ENCODE measurements at places on chromosomes 3 and 15.

DNA sequence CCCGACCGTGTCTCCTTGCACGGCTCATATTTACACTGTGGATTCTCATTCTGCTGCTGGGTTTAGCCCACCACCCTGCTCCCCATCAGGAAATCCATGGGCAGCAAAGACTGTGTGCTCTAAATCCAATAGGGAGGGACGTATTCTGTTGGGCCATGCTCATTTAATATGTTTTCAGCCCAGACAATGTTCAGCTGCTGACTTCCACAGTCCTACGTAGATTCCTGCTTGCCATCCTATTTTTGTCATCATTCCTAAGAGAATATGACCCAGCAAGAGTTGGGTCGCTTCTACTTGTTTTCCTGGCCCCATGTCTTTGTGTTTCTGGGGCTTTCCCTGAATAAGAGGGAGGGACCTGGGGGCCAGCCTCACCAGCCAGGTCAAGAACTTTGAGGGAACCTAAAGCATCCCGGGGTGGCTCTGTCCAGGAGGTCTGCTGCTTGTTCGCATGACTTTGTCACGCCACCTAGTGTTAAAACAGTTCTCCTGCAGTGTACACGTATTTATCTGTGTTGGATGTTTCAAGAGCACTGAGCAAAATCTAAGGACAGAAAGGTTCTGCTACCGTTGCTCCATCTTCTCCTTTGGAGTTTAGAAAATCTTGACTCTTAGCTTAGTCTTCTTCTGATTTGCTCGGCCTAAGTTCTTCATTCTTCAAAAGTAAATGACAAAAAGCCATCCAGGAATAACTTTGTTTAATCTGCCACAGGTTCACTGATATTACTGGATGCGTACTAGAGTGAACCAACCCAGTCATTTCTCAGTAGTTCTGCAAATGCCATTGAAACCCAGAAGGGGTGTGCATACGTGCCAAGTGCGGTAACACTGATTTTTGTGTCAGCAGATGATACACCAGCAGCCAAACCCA is 79.8 kb upstream of the NR2E3 start:
- no peak for DNase-seq

GRCh38 chr15:66043264-66043663 is 174.0 kb downstream of the RAB11A start:
- DNase-seq: no peak

DNA sequence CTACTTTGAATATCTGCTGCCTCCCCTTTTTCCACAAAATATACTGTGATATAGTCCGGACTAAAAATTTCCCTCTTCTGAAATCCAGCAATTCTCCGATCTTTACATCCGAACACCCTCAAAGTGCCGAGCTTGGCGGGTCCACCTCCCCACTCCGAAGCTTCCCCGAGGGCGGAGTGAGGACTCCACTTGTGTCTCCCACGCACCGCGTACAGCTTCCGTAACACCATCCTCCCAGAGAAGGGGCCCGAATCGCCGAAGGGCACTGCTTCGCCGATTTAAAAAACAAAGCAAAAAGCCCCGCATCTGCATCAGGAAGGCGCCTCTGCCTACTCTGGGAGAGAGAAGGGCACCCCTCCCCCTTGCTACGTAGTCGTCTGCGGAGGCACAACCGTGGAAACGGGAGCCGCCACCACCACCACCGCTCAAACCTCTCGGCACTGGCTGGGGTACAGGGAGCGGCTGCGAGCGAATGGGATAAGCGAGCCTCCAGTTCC is 551 bp downstream of the NCBP2 start:
- DNase-seq: no peak

DNA sequence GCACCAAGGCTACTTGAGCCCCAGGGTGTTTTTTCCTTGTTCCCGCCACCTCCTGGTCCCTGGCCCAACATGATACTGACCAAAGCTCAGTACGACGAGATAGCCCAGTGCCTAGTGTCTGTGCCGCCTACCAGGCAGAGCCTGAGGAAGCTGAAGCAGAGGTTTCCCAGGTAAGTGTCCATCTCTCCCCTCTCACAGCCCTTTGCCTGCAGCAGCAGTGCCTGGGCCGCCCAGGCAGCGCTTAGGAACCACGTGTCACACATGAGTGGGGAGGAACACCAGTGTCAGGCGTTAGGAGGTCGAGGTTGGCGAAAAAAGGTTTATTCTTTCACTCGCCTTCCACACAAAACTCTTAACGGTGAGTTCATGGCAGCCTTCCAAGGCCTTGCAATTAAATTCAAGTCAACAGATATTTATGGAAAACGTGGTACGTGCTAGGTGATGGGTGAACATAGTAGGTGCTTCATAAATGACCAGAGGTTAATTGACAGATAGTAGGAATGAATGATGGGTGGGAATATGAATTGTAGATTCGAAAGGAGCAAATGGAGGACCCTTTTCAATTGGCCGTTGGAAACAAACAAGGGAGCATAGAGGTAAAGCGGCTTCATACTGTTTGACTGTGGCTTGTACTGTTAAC is 486 bp downstream of the CDIN1 start:
- no peak for DNase-seq

DNA sequence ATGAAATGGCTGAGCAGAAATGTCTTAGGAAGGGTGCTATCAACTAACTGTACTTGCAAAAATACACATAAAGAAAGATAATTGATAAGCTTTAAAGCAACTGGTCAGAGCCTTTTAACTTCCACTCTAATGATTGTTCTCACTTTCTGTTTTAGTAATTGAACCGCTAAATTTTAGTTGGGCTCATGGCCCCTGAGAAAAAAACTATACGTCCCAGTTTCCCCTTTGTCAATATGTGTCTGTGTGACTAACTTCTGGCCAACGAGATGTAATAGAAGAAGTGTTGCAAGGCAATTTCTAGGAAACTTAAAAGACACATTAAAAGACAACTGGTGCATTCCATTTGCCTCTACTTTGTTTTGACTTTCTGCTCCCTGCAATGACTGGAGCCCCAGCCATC is 223.9 kb downstream of the NR1D2 start:
- no peak for DNase-seq

- no peak for DNase-seq
Observed at GRCh38 chr15:97081666-97082226, 751.2 kb downstream of the NR2F2 start.

- no peak for DNase-seq
Observed at GRCh38 chr15:97547381-97547780, 413.1 kb upstream of the ARRDC4 start.

DNA sequence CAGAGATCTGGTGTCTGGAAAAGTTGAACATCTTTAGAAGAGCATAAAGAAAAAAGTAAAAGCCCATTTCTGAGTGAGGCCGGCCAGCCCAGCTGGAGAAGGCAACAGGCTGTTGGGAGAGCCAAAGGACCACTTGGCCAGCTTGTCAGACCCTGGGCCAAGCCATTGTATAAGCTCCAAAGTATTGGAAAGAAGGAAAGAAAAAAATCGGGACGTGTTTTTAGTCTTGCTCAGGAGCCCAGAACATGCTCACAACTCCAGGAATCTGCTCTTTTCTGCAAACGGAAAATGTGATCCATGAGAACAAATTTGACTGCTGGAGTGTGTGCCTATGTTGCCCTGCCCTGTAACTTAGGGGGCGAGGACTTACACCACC is 10.4 kb upstream of the CLPX start:
- no peak for DNase-seq

- no peak for DNase-seq
Observed at GRCh38 chr3:126052196-126053058, 31.5 kb downstream of the SLC41A3 start.

GRCh38 chr3:178310949-178311348 is 225.3 kb upstream of the KCNMB2 start:
- no peak for DNase-seq

DNA sequence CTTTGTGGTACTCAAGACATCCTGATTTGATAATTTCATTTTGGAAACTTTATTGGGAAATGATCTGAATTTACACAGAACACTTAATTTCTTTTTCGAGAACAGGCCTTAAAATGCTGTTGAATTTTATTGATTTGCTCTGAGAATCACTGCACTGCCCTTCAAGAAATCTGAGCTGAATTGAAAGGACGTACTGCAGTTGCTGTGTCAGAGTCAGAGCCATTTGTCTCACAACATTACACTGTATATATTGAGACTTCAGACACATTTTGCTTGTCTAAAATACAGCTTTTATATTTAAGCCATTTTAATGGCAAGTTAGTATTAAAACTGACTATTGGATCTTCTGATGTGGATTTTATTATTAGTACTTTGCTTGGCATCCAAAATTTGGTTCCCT is 504.1 kb downstream of the NLGN1 start:
- no peak for DNase-seq

- peak; percentile 77 for DNase-seq
Observed at GRCh38 chr15:44102675-44103254, 92.3 kb downstream of the FRMD5 start.

DNA sequence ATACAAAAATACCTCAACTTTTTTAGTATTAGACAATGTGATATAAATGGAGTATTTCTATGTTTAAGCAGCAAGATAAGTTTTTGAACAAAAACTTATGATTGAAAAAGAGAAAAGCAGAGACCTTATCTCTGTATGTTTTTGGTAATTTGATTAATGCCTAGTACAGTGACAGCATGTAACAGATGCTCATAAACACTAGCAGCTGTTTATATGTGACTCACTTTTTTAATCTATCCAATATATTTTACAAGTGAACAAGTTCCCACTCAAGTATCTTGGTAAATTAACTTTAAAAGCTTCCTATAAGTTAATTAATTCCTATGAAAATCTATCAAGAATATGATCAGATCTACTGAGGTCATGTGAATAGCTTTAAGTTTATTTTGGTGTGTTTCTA is 55.1 kb downstream of the NGLY1 start:
- DNase-seq: no peak

GRCh38 chr3:74643636-74644035 is 29.2 kb upstream of the CNTN3 start:
- no peak for DNase-seq

GRCh38 chr3:24519368-24520100 is 24.9 kb upstream of the THRB start:
- DNase-seq: no peak

DNA sequence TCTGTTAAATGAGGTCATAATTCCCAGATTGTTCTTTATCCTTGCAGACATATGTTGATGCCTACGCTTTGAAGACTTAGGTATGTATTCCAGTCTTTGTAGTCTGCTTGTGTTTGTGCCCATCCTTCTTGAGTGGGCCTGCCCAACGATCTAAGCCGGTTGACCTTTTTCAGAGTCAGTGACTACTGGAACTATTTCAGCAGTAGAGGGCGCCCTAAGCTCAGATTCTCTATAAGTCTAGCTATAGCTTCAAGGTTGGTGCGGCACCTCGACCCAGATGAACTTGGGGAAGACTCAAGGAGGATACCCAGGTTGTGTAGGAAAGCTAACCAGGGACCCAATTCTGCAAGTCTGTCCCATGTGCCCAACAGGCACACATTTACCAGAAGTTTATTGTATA is 228.8 kb upstream of the PPP2R3A start:
- DNase-seq: no peak

- DNase-seq: no peak
Observed at GRCh38 chr3:186854954-186855353, 12.4 kb downstream of the ADIPOQ start.

DNA sequence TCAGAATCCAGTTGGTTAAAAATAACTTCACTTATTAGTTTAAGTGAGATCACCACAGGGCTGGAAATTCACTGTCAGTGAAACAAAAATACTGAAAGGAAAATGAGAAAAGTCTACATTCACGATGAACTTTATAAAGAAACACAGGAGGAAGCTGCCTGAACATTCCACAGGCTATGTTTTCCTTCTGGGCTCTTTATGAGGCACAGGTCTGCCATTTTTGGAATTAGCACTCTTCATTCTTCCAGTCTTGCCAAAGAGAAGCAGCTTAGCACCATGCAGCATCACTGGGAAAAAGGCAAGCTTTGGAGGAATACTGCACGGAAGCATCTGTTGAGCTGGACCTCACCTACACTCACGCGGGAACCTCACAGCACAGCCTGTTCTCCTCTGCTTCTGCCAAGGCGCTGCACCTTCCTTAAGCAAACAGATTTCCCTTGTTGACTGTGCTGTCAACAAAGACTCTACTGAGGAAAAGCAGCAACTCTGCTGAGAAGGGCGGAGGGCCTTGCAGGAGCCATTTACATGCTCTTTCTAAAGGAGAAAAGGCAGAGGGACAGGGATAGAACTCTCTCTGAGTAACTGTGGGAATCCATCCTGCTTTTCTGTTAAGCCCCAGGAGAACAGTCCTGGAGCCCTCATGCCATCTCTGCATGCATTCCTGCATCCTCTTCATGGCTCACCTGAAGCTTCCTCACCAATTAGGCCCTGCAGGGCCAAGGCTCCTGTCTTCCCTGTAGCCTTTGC is 15.7 kb downstream of the SUSD5 start:
- DNase-seq: no peak

DNA sequence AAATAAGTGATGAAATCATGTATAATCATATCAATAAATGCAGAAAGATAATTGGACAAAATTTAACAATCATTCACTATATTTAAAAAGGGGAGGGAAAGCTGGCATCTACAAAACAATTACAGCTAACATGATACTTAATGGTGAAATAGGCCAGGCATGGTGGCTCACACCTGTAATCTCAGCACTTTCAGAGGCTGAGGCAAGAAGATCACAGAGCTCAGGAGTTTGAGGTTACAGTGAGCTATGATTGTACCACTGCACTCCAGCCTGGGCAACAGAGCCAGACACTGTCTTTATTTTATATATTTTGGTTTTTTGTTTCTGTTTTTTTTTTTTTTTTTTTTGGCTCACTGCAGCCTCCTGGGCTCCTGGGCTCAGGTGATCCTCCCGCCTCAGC is 12.1 kb downstream of the EDC3 start:
- DNase-seq: no peak

GRCh38 chr15:28952666-28953491 is 67.1 kb downstream of the APBA2 start:
- DNase-seq: no peak

- DNase-seq: peak; percentile 11
Observed at GRCh38 chr3:13718436-13718835, 161.4 kb downstream of the WNT7A start.

- DNase-seq: no peak
Observed at GRCh38 chr3:189096092-189096491, 75.7 kb upstream of the TPRG1 start.
